ENCODE measurements at places on chromosomes 5 and 9. TPM values are rescaled to one million over a fixed set of nuclear protein-coding genes. Genes with fewer than 3 reads are reported as not detected.

The MAMDC2 gene
- 7.7 TPM for total RNA-seq

The SLC6A3 gene
- total RNA-seq = not detected

The ANKDD1B gene
- total RNA-seq = 1.1 TPM

The ANKRD55 gene
- not detected for total RNA-seq

The C9orf153 gene
- total RNA-seq = not detected

The GPR21 gene
- 1.5 TPM for total RNA-seq

The ZNF454 gene
- total RNA-seq = 1.5 TPM

The GRXCR2 gene
- total RNA-seq = not detected

The OTULIN gene
- total RNA-seq = 19.7 TPM

The SLC36A3 gene
- total RNA-seq = not detected

The PCDHAC2 gene
- total RNA-seq = 0.60 TPM

The SLC12A7 gene
- total RNA-seq = 6.8 TPM

The CNTNAP3 gene
- total RNA-seq = 2.8 TPM

The MEGF10 gene
- 4.1 TPM for total RNA-seq

The CCDC112 gene
- 6.3 TPM for total RNA-seq

The OR13J1 gene
- total RNA-seq = not detected

The POU5F2 gene
- 0.34 TPM for total RNA-seq

The GADD45G gene
- total RNA-seq = not detected

The CNTFR gene
- total RNA-seq = 9.9 TPM

The SLIT3 gene
- total RNA-seq = 60.6 TPM

The CORO2A gene
- 1.6 TPM for total RNA-seq

The FAM221B gene
- not detected for total RNA-seq

The TOR1A gene
- 56.8 TPM for total RNA-seq

The ATP6V1G1 gene
- total RNA-seq = 108 TPM

The FCN2 gene
- total RNA-seq = not detected

The IFNA2 gene
- total RNA-seq = not detected

The PCDHA8 gene
- total RNA-seq = 0.09 TPM

The DDX4 gene
- total RNA-seq = not detected

The IPO11 gene
- 10.0 TPM for total RNA-seq

The CDKN2B gene
- total RNA-seq = 21.8 TPM

The CYLC2 gene
- not detected for total RNA-seq

The OR13C2 gene
- not detected for total RNA-seq

The HNRNPAB gene
- 68.3 TPM for total RNA-seq

The CAMK4 gene
- 1.1 TPM for total RNA-seq

The RETREG1 gene
- total RNA-seq = 1.4 TPM

The ANKRD20A1 gene
- not detected for total RNA-seq

The PRDM9 gene
- total RNA-seq = not detected

The RNF183 gene
- not detected for total RNA-seq

The ASB6 gene
- 15.2 TPM for total RNA-seq

The GRIA1 gene
- total RNA-seq = not detected

The DHX29 gene
- 20.9 TPM for total RNA-seq

The ESM1 gene
- total RNA-seq = not detected

The SPATA31C1 gene
- not detected for total RNA-seq

The SPINK7 gene
- not detected for total RNA-seq

The CACNA1B gene
- total RNA-seq = under 0.01 TPM

The TOR4A gene
- total RNA-seq = 4.6 TPM

The ZFAND5 gene
- total RNA-seq = 61.8 TPM

The DRD1 gene
- total RNA-seq = not detected

The GFI1B gene
- not detected for total RNA-seq

The PCDHB1 gene
- total RNA-seq = not detected

The TMEM215 gene
- total RNA-seq = not detected

The UGT3A1 gene
- total RNA-seq = not detected

The ECSCR gene
- 1.0 TPM for total RNA-seq

The IL33 gene
- 18.6 TPM for total RNA-seq

The IGIP gene
- total RNA-seq = 5.5 TPM

The HK3 gene
- not detected for total RNA-seq

The PCDHGA7 gene
- 5.1 TPM for total RNA-seq

The PSMB7 gene
- 137 TPM for total RNA-seq

Data from pericardium fibroblast (primary cell).